ENCODE measurements at places on chromosomes 2 and 18.
A peak's percentile ranks its signal among the peaks of the same experiment; 100 is the strongest.

GRCh38 chr2:62339413-62339812 lies 143.5 kb downstream of the B3GNT2 start:
- no peak for DNase-seq

- no peak for DNase-seq
Observed at GRCh38 chr2:100895934-100896685, 76.2 kb downstream of the NPAS2 start.

DNA sequence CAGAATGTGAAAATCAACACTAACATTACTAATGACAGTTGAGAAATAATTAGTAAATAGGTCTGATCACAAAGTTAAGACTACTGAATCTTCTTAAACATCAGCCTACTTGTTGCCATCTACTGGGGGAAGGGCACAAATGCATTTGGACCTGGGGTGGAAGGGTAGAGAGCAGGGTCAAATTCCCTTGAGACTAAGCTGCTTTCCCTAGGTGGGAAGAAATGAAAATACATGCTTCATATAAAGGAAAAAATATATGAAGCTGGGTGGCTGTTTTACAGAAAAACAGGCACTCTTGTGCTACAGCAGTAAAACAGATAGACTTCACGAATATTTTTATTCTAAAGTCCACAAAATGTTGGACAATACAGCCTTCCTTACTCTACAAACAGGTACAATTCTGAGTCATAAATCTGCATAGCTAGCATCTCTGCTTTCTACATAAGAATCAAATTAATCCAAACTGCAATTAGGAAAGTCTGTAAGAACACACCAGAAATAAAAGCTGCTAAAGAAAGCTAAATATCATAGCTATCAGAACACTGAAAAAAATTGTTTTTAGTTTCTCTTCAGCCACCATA lies 10.9 kb downstream of the TRIP12 start:
- DNase-seq = no peak

DNA sequence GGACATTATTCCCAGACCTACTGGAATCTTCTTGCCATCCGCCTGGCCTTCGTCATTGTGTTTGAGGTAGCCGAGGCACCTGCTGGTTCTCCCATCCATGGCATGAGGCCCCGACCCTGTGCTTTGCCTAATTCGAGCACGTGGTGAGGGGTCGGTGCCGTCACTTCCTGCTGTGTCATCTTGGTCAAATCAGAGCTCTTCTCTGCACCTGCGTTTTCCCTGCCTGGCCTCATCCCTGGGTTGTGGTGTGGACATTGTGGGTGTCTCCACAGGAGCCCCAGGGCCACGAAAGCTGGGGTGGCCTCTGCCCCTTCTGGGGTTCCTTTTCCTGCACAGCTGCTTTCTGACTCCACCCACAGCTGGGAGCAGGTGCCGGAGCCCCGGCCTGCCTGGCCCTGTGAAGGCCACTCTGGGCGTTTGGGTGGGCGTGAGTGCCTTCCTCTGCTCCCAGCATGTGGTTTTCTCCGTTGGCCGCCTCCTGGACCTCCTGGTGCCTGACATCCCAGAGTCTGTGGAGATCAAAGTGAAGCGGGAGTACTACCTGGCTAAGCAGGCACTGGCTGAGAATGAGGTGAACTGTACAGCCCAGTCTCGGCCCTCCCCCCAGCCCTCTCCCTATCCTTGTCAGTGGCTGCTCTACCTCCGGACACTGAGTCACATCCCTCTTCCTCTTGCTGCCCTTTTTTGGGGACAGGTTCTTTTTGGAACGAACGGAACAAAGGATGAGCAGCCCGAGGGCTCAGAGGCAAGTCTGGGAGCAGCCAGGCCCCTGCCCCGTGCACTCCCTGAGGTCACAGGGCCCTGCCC lies 34.9 kb downstream of the ANO7 start:
- no peak for DNase-seq

GRCh38 chr2:236672606-236673005 lies 103.0 kb downstream of the ACKR3 start:
- no peak for DNase-seq

DNA sequence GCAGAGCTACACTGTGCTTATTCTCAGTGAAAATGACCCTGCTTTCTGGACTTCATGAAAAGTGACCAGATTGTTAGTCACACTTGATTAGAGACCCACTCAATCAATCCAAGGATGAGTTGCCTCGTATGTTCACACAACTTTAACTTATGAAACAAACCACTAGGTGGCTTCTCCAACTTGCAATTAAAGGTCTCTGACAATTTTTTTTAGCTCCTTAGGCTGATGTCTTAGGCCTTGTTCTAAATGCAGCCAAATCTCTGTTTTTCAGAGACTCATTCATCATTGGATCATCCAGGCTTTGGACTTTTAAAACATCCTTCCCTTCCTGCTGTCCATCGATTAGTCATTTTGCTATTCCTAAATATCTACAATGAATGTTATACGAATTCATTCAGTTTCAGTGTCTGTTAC lies 63.4 kb downstream of the MREG start:
- no peak for DNase-seq

GRCh38 chr18:48541026-48541746 lies 2.4 kb downstream of the CTIF start:
- peak; percentile 6 for DNase-seq

DNA sequence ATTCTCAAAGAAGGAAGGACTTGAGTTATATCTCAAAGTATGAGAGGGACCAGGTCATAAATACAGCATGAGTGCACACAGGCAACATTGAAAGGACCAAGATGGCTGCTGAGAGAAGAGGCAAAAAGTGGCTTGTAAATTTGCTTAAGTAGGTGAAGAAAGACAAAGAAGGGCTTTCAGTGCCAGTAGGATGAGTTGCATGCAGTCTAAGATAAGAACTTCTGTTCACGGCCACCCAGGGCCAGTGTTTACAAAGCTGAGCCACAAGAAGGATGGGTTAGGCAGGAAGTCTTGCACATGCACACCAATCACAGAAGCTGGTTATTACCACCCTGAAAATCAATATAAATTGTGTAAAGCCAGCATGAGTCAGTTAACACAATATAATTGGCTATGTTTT lies 3.1 kb upstream of the ABCB11 start:
- DNase-seq = no peak

DNA sequence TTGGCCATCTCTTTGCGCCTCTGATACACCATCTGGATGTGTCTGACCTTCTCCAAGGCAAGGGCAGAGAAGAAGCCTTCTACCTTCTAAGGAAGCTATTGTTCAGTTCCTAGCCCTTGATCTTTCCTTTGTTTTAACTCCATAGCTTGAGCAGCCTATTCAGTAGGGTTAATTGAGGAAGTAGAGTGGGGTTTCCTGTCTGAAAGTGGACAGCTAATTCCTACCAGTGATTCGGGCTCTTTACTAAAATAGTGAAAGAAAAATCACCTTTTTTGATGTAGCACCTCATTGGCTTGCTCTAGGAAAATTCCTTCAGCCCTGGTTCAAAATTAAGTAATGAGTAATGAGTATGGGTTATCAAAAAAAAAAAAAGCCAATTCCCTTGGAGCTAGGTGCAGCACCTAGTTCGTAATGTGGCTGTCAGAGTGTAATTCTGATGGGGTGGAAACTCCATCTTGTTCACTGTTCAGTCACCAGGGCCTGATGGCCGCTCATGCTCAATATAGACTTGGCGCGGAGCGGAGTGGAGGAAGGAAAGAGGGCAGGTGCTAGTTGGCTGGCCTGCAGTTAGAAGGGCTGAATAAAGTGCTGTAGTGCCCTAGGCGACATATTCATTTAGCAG lies 2.9 kb upstream of the MGAT5 start:
- DNase-seq = no peak

- DNase-seq = no peak
Observed at GRCh38 chr18:52287151-52287550, 52.8 kb upstream of the DCC start.

DNA sequence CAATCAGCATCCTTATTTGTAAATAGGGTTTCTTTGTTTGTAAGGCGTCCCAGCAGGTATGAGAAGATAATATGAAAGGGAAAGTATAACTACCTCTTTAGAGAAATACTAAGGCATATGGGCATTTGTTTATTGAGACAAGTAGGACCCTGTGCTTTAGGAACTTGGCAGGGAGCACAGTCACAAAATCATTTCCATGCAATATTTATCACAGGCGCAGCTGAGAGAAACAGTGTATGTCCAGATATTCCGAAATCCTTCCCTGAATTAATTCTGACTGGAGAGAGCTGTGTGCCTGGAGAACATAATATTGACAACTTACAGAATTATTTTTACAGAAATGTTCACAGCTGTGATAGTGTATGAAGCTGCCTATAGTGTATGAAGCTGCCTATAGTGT lies 416.7 kb downstream of the THSD7B start:
- DNase-seq = no peak

GRCh38 chr2:57876313-57876712 lies 170.3 kb upstream of the VRK2 start:
- no peak for DNase-seq

- no peak for DNase-seq
Observed at GRCh38 chr2:168392024-168392423, 64.0 kb upstream of the CERS6 start.

DNA sequence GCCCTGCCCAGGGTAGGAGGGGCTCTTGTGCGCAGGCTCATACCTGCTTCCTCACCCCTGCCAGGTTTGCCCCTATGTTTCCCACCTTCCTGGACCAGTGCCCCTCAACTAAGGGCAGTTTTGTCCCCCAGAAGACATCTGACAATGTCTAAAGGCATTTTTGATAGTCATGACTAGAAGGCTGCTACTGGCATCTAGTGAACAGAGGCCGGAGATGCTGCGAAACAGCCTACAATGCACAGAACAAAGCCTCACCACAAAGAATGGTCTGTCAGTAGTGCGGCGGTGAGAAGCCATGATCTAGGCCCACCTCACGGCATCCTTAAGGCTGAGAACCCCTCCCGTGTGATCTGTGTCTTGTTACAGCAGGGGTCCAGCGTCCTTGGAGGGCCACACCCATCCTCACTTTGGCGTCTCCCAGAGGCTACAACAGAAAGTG lies 96.0 kb downstream of the TMEM17 start:
- DNase-seq = no peak

- no peak for DNase-seq
Observed at GRCh38 chr2:201320701-201321100, 36.4 kb downstream of the FLACC1 start.

DNA sequence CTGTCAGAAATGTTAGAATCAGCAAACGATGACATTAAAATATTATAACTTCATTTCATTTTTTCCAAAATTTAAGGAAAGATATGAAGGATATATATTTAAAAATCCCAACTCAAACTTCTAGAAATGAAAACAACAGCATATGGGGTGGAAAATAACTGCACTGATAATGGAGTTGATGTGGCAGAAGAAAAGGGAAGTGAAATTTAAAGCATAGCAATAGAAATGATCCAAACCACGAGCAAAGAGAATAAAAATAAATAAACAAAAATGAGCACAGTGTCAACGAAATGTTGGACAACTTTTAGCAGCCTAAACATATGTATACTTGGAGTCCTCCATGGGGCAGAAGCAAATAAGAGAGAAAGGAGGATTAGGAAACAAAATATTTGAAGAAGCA lies 280.2 kb downstream of the KCNJ3 start:
- no peak for DNase-seq

DNA sequence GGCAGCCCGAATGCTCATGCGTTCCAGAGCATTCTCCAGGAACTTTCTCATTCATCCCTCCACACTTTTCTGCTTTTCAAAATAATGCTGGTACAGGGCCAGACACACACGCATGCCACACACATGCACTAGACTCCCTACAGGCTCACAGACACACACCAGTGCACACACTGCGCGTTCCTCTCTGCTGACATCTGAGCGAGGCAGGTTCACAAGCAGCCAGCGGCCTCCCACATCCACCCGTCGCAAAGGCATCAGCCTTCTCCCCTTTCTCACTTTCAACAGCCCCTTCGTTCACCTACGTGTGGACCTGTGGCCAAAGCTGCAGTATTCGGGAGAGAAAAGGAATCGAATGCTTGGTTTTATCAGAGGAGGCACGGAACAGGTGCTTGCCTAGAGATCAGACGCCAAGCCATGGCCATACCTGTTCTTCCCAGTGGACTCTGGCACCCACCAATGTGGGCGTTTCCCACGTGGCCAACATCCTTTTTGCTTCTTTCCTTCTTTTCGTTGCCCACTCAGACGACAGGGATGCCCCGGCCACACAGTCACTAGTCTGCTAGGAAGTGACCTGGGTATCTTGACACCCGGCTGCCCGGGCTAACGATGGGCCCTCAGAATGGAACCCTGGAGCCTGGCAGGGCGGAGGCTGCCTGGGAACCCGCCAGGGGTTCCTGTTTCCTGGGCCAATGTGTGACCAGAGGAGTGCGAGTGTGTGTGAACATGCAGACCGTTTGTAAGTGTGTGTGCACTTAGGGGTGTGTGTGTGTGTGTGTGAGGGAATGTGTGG lies 85.8 kb upstream of the ID2 start:
- DNase-seq = no peak

- no peak for DNase-seq
Observed at GRCh38 chr2:231059756-231060155, 3.1 kb downstream of the PSMD1 start.

- no peak for DNase-seq
Observed at GRCh38 chr2:133424876-133425275, 143.4 kb downstream of the NCKAP5 start.

DNA sequence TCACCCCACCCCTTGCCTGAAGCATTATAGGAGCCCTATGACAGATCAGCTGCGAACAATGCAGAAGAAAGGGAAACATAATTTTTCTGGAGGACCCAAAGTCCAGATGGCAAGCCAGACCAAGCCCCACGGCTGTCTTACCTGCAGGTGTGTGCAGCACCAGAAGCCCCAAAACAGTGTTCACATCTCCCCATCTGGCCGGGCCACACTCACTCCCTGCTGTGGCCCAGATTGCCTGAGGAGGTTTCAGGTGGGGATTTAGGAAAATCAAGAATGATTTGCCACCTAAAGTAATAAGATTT lies 11.7 kb upstream of the STK17B start:
- no peak for DNase-seq

GRCh38 chr2:169091256-169091655 lies 21.9 kb downstream of the DHRS9 start:
- no peak for DNase-seq

DNA sequence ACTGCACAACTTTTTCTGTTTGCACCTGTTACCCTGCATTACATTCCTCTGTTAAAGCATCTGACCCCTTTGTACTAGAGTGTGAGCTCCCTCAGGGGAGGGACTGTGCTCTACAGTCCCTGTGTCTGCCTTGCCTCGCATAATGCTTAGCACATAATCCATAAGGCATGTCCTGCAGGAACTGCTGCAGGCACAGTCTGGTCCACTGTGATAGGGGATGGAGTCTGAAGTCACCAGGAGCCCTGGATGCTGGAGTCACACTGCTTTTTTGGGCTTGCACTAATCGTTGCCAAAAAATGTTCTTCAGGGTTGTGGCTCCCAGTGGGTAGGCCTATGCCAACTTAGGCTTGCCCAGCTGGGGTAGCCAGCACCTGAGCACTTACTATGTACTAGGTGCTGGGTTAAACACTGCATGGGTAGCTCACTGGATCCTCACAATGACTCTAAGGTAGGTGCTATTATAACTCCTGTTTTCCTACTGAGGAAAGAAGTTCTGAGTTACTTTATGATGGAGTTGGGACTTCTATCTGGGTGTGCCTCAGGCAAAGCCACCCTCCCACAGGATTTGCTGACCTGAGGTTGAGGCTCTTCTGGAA lies 33.3 kb downstream of the COPS7B start:
- no peak for DNase-seq
